ENCODE measurements at places on chromosomes 6 and 20. TPM values are rescaled to one million over a fixed set of nuclear protein-coding genes. Genes with fewer than 3 reads are reported as not detected.

DNA sequence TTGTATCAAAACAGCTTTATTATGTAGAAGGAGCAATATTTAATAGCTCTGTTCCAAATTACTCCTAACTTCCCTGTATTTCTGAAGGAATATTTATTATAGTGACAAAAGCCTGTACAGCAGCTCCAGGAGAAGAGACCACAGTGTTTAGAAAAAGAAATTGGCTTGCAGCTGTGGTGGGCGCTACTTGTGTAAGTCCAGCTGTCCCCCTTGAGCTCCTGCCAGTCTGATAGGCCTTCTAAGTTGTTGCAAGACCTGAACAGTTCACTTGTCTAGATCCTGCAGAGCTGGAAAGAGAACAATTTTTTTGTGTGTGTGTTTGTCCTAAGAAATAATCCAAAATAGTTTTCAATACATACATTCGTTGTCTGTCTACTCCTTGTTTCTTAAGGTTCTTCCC, 86.6 kb downstream of the JARID2 start:
- no peak for DNase-seq
- H3K4me3 ChIP-seq = no peak overlapping the region

DNA sequence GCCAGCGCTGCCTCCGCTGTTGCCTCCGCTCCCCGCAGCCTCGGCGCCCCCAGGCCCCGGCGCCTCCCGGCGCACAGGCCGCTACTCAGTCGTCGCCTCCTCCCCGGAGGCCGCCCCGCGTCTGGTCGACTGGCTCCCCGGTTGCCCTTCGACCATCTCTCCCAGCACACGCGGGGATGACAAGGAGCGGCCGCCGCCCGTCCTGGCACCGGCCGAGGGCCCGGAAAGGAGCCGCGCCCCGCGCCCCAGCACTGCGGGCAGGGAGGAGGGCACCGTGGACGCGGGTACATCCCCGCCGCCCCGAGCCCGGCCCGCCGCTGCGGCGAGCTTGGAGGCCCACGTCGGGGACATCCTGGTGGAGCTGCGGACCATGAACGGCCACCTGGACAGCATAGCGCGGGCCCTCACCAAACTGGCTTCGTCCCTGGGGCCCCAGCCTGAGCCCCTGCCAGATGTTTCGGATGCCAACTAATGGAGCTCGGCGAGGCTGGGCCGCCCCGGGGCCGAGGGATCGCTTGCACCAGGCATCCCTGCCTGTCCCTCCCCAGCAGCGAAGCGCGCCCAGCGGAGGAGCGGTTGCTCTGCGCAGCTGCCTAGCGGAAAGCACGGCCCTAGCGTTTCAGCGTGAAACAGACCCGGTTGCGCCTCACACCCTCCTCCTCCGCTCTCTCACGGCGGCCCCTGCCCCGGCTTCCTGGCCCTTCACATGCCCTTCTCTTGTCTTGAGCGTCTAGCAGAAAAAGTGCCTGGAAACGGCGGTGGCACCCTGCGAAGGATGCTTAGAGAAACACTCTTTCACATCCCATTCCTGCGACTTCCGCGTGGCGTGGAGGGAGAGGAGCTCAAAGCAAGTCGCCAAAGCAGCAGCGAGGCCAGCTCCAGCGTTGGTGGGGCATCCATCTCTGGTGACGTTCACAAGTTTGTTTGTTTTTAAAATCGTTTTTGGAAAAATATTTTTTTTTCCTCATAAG, 285.8 kb upstream of the SUPT3H start:
- H3K4me3 ChIP-seq = no peak overlapping the region
- H3K27ac ChIP-seq = no peak overlapping the region
- H3K4me1 ChIP-seq = peaks cover 7% of the 10 kb centered on the region

Gene LST1
- total RNA-seq = 24.6 TPM

Gene NHSL1
- total RNA-seq = 33.0 TPM

DNA sequence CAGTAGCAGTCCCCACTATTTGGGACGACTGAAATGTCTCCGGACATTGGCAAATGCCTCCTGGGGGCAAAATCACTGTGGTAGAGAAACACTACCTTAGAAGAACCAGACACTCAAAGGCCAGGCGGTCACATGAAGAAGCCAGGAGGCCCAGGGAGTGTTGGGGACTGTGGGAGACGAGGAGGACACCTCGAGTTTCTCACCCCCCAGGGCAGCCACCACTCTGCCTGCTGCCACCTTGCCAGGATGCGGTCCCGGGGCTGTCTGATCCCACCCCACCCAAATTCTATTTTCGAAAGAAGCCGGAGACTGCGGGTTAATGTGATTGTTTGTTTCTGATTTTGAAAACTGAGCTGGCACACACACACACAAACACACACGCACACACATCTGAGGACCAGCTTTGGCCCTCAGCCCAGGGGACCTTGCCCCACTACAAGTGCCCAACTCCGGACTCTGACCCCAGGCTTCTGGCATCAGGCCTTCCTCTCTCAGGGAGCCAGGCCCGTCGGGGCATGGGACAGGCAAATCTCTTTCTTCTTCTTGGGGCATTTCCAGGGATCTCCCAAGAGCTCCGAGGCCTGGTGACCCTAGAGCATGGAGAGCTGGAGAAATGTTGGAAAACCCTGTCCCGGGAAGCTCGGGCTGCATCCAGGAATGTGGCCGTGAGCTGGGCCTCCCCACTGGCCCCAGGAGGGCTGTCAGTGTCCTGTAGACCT, 187.5 kb upstream of the PMEPA1 start:
- peaks cover 7% of the 10 kb centered on the region for H3K4me1 ChIP-seq
- H3K27me3 ChIP-seq = no peaks in the 10 kb centered on the region
- H3K27ac ChIP-seq = peak overlapping the region; percentile 52
- DNase-seq = no peak
